Amniotic epithelial cell (primary cell): ENCODE measurements at places on chromosomes 12 and 14.

DNA sequence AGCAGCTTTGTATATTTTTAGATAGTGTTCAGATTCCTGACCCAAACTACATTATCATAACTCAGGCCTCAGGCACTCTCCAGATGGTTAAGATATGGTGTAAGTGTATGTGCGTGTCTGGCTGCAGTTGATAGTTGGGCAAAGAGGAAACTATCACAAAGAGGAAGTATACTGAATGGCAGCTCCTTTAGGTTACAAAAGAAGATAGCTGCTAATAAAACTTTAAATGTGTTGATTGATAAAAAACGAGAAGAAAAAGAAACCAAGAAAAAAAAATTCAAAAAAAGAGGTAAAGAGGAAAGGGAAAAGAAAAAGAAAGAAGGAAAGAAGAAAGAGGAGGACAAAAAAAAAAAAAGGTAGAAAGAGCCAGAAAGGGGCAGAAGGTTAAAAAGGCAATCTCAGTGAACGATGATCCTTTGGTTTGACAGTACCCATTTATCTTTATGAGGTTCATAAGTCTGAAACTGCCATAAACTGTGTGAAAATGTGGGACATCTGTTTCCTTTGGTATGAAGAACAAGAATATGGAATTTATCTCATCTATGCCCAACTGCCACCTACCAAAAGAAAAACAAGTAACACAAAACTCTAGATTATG, 42.2 kb downstream of the TAOK3 start:
- DNase-seq, result peak; percentile 73

GRCh38 chr12:67969134-67969802, 20.0 kb upstream of the IFNG-AS1 start:
- DNase-seq, result no peak

DNA sequence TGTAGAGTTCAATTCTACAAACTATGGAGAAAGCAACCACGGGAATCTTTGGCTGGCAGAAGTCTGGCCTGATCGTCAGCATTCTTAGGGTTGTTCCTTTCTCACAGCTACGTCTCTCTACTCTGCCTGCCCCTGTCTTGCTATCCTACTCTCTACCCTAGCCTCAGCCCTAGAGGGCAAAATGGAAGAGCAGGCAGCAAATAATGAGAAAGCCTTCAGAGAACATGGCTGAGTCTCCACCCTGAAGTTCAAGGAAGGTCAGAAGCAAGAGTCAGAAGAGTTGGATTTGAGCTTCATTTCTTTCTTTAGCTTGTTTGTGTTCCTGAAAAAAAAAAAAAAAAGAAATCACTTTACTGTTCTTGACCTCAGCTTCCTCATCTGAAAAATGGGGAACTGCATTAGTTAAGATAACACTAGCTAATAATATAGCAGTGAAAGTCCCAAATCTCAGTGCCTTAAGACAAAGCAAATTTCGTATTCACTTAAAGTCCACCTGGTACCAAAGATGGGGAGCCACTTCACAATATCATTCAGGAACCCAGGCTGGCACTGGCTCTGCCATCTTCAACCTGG, 50.2 kb upstream of the CCND2 start:
- no peak for DNase-seq

- no peak for DNase-seq
Observed at GRCh38 chr12:115897729-115898128, 379.8 kb downstream of the MED13L start.

GRCh38 chr12:5017638-5018348, 25.9 kb upstream of the KCNA5 start:
- DNase-seq, result no peak

GRCh38 chr12:116266168-116266601, 11.3 kb downstream of the MED13L start:
- peak; percentile 50 for DNase-seq

DNA sequence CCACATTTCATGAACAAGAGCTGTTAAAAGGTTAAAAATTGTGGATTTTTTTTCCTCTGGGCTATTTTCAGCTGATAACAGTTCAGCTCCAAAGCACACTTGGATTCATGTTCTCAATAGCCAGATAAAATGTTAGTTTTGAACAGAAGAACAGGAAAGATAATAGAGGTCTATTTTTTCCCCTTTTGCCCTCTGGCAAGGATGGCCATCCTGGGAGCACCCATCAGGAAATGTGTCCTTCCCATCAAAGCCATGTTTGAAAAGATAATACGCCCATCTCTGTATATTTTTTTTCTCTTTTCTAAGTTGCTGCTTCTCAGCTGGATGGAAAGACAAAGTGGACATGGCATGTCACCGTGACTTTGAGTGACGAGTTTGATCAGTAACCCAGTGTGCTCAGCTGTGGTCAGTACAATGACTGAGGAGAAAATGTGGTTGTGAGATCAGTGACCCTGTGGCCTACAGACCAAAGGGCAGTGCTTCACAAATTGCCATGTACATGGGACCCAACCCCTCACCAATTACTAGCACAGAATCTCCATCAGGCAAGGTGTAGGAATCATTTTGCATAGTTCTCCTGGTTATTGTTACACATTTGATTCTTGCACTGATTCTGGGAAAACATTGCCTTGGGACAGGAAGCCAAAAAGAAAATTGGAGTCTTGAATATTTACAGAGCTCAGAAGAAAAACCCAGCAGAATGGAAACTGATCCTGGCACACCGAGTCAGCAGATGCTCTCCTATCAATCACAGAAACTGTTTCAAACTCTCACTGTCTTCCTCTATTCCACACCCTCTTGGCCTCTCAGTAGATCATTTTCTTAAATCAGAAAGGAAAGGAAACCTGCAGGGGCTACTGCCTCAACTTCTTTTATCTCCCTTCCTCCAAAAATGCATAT, 64.3 kb downstream of the ANO6 start:
- no peak for DNase-seq

- DNase-seq, result peak; percentile 100
Observed at GRCh38 chr12:19967431-19967830, 400.9 kb upstream of the PDE3A start.

DNA sequence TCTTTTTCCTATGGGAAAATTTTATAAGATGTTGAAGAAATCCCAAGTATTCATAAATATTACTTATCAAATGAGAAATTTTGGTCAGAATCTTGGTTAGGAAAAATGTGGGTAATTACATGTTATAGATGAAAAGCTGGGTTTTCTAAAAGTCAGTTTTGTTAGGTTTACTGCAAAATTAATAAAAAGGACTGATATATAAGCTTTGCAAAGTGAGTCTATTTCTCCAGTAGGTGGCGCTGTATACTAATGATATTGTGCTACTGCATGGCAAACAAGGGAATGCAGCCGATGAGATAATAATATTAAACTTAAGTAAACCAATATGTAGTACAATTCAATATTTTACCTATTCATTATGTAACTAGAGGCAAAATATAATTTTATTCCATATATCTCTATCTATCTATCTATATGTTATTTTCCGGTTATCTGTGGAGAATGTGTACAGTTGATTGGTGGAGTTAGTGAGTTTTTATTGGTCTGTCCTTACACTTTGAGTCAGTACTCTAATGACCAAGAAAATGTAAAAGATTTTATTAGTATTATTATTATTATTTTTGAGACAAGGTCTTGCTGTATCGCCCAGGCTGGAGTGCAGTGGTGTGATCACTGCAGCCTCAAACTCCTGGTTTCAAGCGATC, 32.9 kb downstream of the MIPOL1 start:
- DNase-seq, result peak; percentile 69

- DNase-seq, result no peak
Observed at GRCh38 chr12:2236506-2237294, 183.9 kb downstream of the CACNA1C start.

GRCh38 chr14:106679776-106680175, 1153.4 kb downstream of the TMEM121 start:
- no peak for DNase-seq

GRCh38 chr12:5308216-5308615, 123.7 kb upstream of the NTF3 start:
- no peak for DNase-seq

- DNase-seq, result no peak
Observed at GRCh38 chr12:42625611-42626010, 36.1 kb upstream of the PRICKLE1 start.

DNA sequence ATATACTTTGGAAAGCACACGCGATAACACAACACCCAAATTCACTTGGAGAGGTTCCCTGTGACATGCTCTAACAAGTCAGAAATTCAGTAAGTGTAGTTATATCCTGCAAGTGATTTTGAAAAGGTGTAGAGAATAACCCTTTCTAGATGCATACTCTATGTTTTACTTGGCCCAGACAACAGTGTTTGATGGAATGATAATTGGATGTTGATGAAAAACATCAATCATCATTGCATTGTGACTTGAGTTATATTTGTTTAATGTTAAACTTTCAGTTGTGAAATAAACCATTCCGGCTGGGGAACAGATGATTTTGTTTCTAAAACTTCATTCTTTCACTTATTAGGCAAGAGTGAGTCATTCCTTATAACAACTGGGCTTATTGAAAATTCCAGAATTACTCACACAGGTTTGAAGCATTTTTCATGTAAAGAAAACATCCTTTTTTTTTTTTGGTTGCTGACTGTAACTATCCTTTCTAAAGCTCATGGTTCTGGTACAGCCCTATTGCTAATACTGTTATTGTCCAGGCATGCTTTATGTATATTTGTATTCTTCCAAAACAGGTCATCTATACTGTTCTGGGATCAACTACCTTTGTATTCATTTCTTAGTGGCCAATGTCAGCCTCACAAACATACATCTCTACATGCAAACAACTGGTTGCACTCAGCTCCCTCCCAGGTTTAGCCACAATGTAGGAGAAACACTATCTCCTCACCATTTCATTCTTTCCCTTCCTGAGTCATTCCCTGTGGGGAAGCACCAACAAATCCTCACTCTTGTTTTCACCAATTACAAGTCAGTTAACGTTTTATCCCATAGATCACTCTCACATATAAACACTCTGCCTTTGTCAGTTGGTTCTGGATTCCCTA, 121.2 kb upstream of the LRIG3 start:
- peak; percentile 96 for DNase-seq

DNA sequence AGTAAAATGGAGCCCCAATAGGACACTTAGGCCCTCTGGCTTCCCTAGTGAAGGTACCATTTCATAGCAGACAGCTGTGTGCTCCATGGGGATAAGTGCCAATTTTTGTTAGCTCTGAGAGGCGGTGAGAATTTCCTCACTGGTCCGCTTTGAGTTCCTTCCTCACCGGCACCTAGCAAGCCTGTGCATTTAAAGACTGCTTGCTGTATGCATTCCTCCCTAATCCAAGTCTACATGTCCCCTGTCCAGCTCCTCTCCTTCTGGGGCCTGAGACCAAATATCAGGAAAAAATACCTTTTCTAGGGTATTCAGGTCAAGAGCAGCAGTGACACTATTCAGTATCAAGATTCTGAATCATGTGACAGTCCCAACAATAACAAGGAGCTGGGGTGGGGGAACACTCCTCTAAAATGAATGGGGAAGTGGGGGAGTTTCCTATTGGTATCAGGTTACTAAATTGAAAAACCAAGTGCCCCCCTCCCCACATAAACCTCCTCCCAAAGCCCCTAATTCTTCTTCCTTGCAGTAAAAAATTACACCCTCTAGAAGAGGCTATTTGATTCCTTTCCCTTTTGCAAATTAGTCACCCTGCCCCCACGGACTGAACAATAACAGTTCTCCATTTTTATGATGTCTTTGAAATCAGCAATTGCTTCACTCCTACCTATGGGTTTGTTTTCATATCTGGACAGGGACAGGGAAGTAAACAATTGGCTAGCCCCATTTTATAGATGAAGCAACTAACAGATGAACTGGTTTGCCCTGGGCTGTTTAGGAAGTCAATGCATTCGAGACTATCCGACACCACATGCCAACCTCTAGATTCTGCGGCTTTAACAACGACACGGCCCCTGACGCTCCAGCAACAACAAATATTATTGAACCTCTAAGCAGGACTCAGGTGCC, 28.9 kb downstream of the BCL11B start:
- DNase-seq, result no peak

- DNase-seq, result no peak
Observed at GRCh38 chr12:117671734-117672133, 297.1 kb downstream of the KSR2 start.

DNA sequence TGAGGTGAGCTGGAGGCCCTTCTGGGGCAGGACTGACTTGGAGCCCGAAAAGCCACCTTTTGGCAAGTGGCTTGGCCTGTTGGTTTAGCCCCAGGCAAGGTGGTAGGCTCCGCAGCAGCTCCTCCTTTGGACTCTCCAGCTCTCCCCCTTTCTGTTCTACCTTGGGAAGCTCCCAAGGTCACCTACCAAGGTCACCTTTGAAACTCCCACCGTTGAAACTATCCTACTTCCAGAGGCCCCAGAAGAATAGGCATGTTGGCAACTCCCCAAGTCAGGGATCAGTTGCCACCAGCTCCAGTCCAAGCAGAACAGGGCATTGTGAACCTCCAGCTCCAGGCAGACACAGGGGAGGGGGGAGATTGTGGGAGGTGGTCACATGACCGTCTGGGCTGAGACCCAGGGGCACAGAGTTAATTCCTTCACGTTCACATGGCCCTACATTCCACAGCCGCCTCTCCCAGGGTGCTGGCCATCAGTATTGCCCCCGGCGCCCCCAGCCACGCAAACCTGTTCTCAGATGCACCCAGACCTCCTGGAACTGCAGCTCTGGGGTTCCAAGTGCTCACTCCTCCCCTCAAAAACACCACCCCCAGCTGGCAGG, 14.4 kb downstream of the IRF2BPL start:
- DNase-seq, result peak; percentile 61

GRCh38 chr12:27766587-27766986, 13.4 kb upstream of the KLHL42 start:
- DNase-seq, result no peak

GRCh38 chr12:39988574-39988973, 117.3 kb downstream of the SLC2A13 start:
- no peak for DNase-seq

GRCh38 chr12:60308366-60308991, 712.6 kb downstream of the SLC16A7 start:
- peak; percentile 76 for DNase-seq

GRCh38 chr14:30507209-30507608, 51.7 kb upstream of the G2E3 start:
- DNase-seq, result no peak

GRCh38 chr12:130879212-130879686, 7.4 kb downstream of the RAN start:
- DNase-seq, result no peak

DNA sequence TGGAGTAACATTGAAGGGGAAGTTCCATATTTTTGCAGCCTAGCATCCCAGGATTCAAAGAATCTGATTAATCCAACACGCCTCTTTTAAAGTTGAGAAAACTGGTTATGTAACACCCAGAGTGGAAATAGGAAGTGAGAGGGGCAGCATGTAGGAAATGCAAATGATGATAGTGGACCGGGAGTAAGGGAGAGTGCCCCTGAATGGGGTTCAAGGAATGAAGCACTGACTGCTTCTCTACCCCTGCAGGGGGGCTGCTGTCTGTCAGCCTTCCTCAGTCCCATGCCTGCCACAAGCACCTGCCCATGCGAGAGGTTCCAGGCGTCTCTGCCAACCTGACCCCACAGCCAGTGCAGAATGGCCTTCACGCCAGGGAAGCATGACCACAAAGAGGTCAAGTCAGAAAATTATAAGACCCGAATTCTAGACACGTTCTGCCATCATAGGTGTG, 126.5 kb upstream of the CCND2 start:
- DNase-seq, result no peak

- DNase-seq, result no peak
Observed at GRCh38 chr12:124352257-124352656, 57.4 kb downstream of the RFLNA start.
